ENCODE measurements at places on chromosomes 5 and 9. TPM values are rescaled to one million over a fixed set of nuclear protein-coding genes. Genes with fewer than 3 reads are reported as not detected.

MYORG gene
- 5.1 TPM for total RNA-seq

FREM1 gene
- not detected for total RNA-seq

RMND5B gene
- total RNA-seq: 32.7 TPM

GFI1B gene
- total RNA-seq: not detected

TAF11L10 gene
- not detected for total RNA-seq

C9orf152 gene
- total RNA-seq: 0.05 TPM

C5orf15 gene
- 41.3 TPM for total RNA-seq
